ENCODE measurements at places on chromosomes 4 and X.

GRCh38 chr4:28469886-28470285 is 1609.2 kb downstream of the STIM2 start:
- DNase-seq: no peak

- no peak for DNase-seq
Measured at GRCh38 chr4:107575243-107575642, 144.8 kb downstream of the PAPSS1 start.

- no peak for DNase-seq
Measured at GRCh38 chr4:74400395-74400794, 35.5 kb downstream of the EREG start.

GRCh38 chr4:119525005-119525749 is 103.4 kb downstream of the PDE5A start:
- no peak for DNase-seq

- DNase-seq: no peak
Measured at GRCh38 chr4:113499696-113500095, 261.8 kb downstream of the CAMK2D start.

- DNase-seq: no peak
Measured at GRCh38 chr4:86544310-86544966, 49.7 kb upstream of the PTPN13 start.

GRCh38 chr4:128654465-128654864 is 155.0 kb upstream of the JADE1 start:
- DNase-seq: no peak

DNA sequence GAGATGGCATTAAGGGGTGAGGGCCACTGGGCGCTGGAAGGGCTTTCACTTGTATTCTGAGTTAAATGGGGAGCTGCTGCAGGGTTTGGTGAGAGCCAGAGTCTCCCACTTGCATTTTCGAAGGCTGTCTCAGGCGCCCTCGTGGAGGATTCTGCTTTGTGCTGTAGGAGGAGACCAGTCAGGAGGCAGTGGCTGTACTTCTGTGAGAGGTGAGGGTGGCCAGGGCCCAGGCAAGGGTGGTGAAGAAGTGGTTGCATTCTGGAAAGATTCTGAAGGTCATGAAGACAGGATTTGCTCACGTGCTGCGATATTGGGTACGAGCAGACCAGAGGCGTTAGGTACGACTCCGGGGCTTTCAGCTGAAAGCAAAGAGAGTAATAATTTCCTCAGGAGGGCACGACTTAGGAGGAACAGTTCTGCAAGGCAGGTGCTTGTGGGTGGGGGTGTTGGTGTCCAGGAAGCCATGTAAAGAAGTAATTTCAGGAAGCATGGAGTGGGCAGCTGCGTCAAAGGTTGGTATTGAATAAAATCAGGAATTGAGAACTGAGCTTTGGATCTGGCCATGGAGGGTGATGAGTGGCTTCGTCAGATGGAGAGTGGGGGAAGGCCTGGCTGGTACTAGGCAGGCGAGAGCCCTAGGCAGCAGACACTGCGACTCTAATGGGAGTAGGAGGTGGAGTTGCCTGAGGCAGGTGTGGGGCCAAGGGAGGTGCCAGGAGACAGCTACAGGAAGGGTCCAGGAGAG is 18.2 kb downstream of the PIGG start:
- no peak for DNase-seq

DNA sequence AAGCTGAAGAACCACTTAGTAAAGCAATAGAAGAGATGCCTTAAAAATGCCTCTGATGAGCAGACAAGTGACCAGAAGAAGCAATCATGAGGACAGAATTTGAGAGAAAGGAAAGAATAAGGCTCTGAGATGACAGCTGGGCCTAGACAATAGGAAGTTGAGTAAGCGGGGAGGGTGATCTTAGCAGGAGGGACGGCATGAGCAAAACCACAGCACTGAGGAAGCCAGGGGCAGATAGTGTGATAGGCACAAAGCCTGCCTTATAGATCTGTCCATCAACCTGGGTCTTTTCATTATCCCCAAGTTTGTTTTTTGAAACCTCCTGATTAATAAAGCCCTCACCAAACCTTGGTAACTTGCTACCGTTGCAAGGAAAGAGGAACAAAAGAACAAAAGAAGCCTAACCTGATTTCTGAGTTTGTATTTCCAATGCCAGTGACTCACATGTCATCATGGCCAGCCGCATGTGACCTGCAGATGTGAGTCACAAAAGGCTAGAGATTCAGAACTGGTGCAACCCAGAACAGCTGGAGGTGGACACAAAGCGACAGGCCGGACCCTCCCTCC is 55.7 kb upstream of the PPARGC1A start:
- no peak for DNase-seq

All from stimulated activated CD8-positive, alpha-beta memory T cell treated with anti-CD3 and anti-CD28 coated beads, Interleukin-4, amount 100 ng/mL, for 4 hours (primary cell).